ENCODE measurements at places on chromosomes 12 and 14. TPM values are rescaled to one million over a fixed set of nuclear protein-coding genes. Genes with fewer than 3 reads are reported as not detected.

DNA sequence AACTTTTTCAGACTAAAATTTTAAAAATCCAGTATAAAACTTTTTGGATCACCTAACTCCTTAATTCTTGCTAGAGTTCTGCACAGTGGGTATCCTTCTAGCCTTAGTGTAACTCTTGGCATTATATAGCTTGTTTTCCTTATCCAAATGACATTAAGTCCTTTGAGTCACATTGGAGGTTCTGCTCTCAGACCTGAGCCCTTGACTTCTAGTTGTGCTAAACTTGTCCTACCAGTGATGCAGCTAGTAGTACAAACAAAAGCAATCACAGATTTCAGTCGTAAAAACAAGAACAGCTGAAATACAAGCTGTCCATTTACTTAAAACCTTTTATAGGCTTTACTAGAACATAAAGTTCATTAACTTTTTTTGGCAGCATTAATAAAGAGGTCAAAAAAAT lies 10.5 kb downstream of the ZBTB1 start:
- DNase-seq = no peak
- no peaks in the 10 kb centered on the region for H3K27me3 ChIP-seq
- H3K36me3 ChIP-seq = peaks cover 19% of the 10 kb centered on the region
- H3K4me1 ChIP-seq = peaks cover 37% of the 10 kb centered on the region
- H3K4me3 ChIP-seq = no peak overlapping the region

GRCh38 chr12:107759410-107759809 lies 1.5 kb downstream of the PRDM4 start:
- peak overlapping the region; percentile 82 for H3K27ac ChIP-seq
- H3K4me1 ChIP-seq = peaks cover 27% of the 10 kb centered on the region
- no peak for DNase-seq
- peak overlapping the region; percentile 91 for H3K4me3 ChIP-seq

DNA sequence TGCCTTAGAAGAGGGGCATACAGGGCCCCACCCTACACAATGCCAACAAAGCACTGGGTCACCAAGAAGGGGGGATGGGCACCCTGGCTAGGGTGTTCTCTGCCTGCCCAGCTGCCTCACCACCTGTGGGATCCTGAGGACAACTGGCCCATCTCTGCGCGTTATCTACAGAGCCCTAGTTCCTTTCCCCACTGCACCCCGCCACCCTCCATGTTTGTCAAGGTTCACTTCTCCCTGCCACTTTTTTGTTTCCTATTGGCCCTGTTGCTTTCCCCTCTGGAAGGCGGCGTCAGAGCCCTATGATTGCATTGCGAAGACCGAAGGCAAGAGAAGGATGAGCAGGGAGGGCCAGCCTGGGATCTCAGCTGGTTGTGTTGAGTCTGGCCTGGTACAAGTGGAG lies 1.6 kb downstream of the SLC48A1 start:
- peaks cover 5% of the 10 kb centered on the region for H3K36me3 ChIP-seq
- H3K4me1 ChIP-seq = peaks cover 38% of the 10 kb centered on the region
- H3K27me3 ChIP-seq = peaks cover 10% of the 10 kb centered on the region
- no peak for DNase-seq
- peak overlapping the region; percentile 41 for H3K4me3 ChIP-seq

DNA sequence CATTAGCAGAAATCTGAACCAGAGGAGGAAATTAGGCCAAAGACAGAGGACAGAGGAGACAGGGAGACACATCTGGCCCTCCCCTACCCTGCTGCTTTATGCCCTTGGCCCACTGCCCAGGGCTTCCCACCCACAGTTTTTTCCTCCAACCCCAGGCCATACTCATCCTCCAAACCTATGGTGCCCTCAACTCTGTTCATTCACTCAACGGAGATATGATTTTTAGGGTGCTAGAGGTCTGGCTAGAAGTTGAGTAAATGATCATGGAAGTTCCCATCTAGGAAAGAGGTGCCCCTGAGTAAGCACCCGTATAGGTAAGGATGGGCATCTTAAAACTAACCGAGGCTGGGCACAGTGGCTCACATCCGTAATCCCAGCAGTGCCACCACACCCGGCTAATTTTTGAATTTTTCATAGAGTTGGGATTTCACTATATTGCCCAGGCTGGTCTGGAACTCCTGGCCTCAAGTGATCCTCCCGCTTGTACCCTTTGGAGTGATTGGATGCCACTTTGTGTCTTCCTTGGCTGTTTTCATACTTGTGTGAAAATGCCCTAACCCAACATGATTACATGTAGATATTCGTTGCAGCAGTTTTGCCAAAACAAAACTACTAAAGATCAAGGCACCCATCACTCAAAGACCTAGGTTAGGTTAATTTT lies 4.4 kb downstream of the KRT18 start:
- no peaks in the 10 kb centered on the region for H3K4me1 ChIP-seq
- peaks cover 9% of the 10 kb centered on the region for H3K27me3 ChIP-seq
- H3K27ac ChIP-seq = no peak overlapping the region
- no peak overlapping the region for H3K4me3 ChIP-seq

Gene SERPINA5
- total RNA-seq = not detected

Gene TMEM229B
- 0.71 TPM for total RNA-seq

DNA sequence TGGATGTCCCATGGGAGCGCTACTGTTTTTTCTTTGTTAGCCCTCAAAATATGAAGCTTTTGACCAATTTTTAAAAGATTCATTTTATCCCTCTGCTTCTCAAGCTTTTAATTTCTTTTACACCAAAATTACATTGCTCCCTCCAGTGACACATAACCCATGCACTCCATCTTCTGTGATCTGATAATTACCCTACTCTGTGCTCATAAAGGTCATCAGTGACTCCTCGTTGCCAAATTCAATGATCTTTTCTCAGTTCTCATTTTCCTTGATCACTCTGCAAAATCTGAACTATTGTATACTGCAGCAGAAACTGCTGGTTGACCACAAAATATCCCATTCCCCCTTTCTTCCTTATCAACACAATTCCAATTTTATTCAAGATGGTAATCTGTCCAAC lies 8.7 kb upstream of the PTGDR start:
- no peak for DNase-seq
- H3K27ac ChIP-seq = no peak overlapping the region
- H3K4me3 ChIP-seq = no peak overlapping the region
- no peaks in the 10 kb centered on the region for H3K36me3 ChIP-seq
- peaks cover 15% of the 10 kb centered on the region for H3K4me1 ChIP-seq

- no peaks in the 10 kb centered on the region for H3K27me3 ChIP-seq
- H3K27ac ChIP-seq = no peak overlapping the region
- no peak for DNase-seq
- H3K36me3 ChIP-seq = no peaks in the 10 kb centered on the region
- no peaks in the 10 kb centered on the region for H3K4me1 ChIP-seq
- H3K4me3 ChIP-seq = no peak overlapping the region
Observed at GRCh38 chr12:44915958-44916357, 39.8 kb upstream of the NELL2 start.

Gene PIANP
- total RNA-seq = 0.18 TPM

Gene KRT3
- not detected for total RNA-seq

- no peak overlapping the region for H3K4me3 ChIP-seq
- no peaks in the 10 kb centered on the region for H3K36me3 ChIP-seq
- no peaks in the 10 kb centered on the region for H3K27me3 ChIP-seq
Observed at GRCh38 chr12:123094349-123095077, 56.4 kb downstream of the PITPNM2 start.

- no peak overlapping the region for H3K27ac ChIP-seq
- DNase-seq = no peak
- H3K27me3 ChIP-seq = no peaks in the 10 kb centered on the region
- no peaks in the 10 kb centered on the region for H3K36me3 ChIP-seq
- H3K4me3 ChIP-seq = no peak overlapping the region
- no peaks in the 10 kb centered on the region for H3K4me1 ChIP-seq
Observed at GRCh38 chr14:104428860-104429259, 150.7 kb upstream of the C14orf180 start.

GRCh38 chr12:11960646-11961045 lies 110.1 kb upstream of the BCL2L14 start:
- H3K4me3 ChIP-seq = no peak overlapping the region
- peaks cover 5% of the 10 kb centered on the region for H3K36me3 ChIP-seq
- no peak for DNase-seq
- peaks cover 9% of the 10 kb centered on the region for H3K27me3 ChIP-seq

All from activated T-helper 2 cell treated with anti-CD3 and anti-CD28 coated beads, Interferon-gamma antibody, Interleukin-2, Interleukin-4, amounts not matched to agents 10 μg/mL and 5 μg/mL and 100 μg/mL, durations not matched to agents 14 hours and 24 hours and 36 hours (primary cell).